ENCODE measurements at places on chromosomes 6 and 20.

DNA sequence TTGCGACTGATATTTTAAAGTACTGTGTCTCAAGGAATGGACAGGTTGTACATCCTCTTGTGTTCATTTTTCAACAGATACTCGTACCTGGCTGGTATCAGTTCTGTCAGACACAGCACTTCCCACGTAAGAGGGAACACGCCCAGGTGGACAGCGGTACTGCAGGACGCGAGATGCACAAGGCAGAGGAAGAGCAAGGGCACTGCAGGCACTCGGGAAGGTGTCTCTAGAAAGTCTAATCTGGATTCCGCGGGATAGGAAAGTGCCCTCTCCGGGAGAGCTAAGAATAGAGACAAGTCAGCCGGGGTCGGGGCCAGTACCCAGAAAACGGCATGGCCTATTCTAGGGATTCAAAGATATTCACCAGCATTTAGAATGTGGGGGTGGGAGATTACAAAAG is 94.2 kb upstream of the MBOAT1 start:
- DNase-seq: no peak

- DNase-seq: no peak
These were observed 25.0 kb downstream of the MAP1LC3A start for GRCh38 chr20:34583544-34583943.

DNA sequence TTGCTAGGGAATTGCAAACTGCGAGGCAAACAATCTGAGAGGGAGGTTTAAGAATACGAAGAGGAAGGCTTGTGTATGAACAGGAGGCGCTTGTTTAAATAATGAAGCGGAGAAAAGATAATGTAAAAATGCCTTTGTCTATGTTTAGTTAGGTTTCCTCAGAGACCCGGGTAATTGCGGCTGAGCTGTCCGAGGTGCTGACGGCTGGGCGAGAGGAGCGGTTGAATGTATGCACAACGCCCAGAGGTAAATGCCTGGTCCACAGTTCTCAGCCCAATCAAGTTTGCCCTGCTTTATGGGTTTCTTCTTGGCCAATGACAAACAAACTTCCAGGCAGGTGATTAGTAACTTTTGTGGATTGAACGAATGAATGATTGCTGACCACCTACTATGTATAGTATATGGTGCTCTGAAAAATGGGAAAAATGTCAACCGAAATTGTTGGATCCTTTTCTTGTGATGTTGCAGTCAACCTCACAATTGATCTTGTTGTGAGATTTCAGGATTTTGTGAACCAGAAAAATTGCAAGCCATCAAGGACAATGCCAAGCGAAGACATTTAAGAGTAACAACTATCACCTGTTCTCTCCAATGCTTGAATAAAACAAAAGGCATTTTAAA is 38.3 kb upstream of the SLC32A1 start:
- no peak for DNase-seq

GRCh38 chr6:135722190-135722589 is 129.3 kb upstream of the PDE7B start:
- DNase-seq: no peak

DNA sequence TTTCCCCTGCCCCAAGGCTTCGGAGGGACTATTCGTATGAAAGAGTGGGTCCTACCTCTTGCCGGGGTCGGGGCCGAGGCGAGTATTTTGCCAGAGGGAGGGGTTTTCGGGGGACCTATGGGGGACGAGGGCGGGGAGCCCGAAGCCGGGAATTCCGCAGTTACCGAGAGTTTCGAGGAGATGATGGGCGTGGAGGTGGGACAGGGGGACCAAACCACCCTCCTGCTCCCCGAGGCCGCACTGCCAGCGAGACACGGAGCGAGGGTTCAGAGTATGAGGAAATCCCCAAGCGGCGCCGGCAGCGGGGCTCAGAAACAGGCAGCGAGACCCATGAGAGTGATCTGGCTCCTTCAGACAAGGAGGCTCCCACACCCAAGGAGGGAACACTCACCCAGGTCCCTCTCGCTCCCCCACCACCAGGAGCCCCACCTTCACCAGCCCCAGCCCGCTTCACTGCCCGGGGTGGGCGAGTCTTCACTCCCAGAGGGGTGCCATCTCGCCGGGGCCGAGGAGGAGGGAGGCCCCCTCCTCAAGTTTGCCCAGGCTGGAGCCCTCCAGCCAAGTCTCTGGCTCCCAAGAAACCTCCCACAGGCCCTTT is 11.3 kb downstream of the PRRC2A start:
- no peak for DNase-seq

DNA sequence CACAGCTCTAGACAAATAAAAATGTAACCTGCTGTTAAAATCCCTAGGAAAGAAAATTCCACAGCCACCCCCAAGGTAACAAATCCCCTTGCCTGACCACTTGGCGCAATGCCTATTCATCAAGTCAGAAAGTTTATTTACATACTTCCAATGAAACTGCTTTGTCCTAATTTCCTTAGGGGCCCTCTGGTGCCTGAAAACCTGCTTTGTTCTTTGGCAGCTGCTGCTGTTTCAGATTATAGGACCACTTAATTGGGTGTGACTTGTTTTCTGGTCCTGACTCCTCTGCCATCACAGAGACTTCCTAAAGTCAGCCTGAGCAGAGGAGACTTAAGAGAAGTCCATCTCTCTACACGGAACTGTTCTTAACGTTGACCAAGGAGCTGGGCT is 323.6 kb downstream of the UBE3D start:
- no peak for DNase-seq

DNA sequence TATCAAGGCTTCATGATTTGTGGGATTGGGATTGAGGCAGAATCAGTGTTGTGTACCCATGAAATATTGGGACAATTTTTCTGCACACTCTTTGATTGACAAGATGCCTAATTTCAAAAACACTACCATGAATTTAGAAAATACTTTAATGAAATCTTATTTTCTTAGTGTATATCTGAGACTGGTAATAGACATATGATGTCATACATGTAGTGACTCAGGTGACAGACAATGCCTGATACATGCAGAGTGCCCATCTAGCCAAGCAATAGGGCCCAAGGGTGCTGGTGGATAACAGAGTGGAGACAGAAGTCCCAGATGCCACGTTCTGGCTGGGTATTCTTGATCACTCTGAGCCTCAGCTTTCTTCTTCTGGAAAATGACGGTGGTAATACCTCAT is 279.6 kb upstream of the ARID1B start:
- no peak for DNase-seq

- DNase-seq: no peak
These were observed 113.3 kb downstream of the SASH1 start for GRCh38 chr6:148455674-148456558.

- no peak for DNase-seq
These were observed 44.9 kb upstream of the TMEM170B start for GRCh38 chr6:11492464-11493290.

GRCh38 chr6:37602346-37602745 is 95.3 kb downstream of the MDGA1 start:
- no peak for DNase-seq

All from NCI-H774 (cell line).